ENCODE measurements at places on chromosomes 2 and 18.

- DNase-seq, result no peak
Measured at GRCh38 chr2:218432676-218433365, 13.9 kb downstream of the VIL1 start.

DNA sequence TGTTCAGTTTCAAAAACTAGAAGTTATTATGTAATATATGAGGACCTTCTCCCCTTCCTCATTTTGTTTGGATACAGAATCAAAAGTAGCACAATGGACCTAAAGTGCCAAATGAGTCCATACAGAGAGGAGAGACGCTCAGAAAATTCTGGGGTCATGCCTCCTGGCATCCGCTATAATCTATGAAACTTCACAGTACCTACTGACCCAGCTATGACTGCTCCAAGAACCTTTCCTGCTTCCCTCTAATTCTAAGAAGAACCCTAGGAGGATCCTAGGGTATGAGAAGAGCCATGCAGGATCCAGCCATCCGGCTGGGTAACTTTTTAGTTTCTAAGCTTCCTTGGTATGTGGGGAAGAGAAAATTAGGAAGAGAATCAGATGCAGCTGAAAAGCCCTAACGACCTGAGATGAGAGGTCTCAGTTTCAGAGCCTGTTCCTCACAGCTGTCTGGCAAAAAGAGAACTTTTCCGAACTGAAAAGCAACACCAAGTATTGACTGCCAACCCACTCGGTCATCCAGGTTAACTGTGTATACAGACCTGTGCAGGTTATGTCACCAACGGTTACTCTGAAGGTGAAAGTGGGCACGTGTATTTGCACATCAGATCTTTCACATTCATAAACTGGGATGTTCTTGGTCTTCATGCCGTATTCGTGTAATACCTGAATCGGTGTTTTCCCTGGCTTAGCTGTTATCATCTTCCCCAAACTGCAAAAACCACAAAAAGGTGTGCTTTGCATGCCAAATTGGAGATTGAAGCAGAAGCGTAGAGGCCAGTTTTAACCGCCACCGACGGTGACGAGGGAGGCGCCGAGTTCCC, 1.1 kb downstream of the PRKRA start:
- peak; percentile 9 for DNase-seq

DNA sequence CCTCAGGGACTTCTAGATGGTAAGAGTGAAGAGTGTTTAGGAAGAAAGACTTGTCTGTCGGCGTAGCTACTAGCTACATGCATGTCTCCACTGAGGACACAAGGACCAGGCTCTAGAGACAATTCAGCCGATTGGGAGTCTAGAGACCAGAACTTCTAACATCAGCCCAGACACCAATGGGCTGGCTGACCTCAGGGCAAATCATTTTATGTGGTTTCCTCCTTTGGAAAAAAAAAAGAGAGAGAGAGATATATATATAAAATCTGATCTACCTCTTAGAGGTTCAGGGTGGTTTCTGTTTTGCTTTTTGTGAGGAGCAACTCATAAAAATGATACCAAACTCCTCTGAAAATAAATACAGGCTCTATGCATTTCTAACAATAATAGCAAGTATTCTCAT, 212.8 kb downstream of the BCL2 start:
- DNase-seq, result no peak

GRCh38 chr18:45731716-45732115, 7.7 kb downstream of the SLC14A1 start:
- DNase-seq, result no peak

GRCh38 chr18:52499644-52500043, 159.6 kb downstream of the DCC start:
- DNase-seq, result no peak

DNA sequence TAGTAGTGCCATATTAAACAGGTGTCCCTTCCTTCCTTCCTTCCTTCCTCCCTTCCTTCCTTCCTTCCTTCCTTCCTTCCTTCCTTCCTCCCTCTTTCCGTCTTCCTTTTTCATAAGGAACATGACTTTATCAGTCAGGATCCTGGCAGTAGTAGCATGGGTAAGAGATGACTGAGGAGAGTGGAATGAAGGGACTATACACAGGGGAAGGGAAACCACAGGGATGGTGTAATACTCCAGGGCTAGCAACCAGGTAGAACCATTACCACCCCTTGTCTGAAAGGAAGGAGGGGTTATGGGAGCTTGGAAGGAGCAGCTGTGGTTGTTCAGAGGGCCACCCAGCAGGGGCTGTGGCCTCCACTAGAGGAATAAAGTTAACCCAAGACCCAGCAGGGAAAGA, 23.2 kb upstream of the KDM3A start:
- no peak for DNase-seq

DNA sequence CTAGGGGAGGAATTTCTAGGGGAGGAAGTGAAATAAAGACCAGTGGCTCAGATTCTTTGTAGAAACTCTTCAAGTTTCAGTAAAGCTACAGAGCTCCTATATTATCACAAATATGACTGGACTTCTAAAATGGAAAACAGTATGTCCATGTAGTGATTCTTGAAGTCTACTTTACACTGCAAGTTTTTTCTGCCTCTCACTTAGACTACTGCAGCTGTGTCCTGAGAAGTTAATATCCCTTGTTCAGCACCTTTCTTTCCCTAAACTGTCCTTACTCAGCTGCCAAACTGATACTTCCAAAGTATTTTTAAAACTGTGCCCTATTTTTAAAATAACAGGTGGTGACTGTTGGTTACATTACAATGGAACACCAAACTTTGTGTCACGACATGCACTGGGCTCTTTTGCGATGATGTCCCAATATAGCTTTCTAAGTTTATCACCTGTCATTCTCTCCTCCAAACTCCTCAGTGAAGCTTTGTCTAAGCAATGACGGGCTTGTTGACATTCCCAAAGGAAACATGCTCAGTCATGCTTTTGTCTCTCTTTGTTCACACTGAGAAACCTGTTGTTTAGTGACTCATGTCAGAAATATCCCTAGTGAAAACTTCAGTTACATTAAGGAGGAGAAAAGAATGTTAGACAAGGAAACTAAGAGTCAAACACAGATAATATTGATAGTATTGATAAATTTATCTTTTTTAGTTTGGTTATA, 341.1 kb downstream of the ARL6IP6 start:
- DNase-seq, result no peak

GRCh38 chr2:16285813-16286510, 345.6 kb downstream of the MYCN start:
- DNase-seq, result no peak

GRCh38 chr2:99776906-99777646, 287.3 kb upstream of the REV1 start:
- DNase-seq, result no peak

GRCh38 chr2:144890828-144891227, 370.9 kb upstream of the ZEB2 start:
- DNase-seq, result no peak

- no peak for DNase-seq
Measured at GRCh38 chr2:234880551-234881211, 71.1 kb upstream of the SH3BP4 start.

- DNase-seq, result no peak
Measured at GRCh38 chr2:111117598-111118480, 2.9 kb upstream of the BCL2L11 start.

DNA sequence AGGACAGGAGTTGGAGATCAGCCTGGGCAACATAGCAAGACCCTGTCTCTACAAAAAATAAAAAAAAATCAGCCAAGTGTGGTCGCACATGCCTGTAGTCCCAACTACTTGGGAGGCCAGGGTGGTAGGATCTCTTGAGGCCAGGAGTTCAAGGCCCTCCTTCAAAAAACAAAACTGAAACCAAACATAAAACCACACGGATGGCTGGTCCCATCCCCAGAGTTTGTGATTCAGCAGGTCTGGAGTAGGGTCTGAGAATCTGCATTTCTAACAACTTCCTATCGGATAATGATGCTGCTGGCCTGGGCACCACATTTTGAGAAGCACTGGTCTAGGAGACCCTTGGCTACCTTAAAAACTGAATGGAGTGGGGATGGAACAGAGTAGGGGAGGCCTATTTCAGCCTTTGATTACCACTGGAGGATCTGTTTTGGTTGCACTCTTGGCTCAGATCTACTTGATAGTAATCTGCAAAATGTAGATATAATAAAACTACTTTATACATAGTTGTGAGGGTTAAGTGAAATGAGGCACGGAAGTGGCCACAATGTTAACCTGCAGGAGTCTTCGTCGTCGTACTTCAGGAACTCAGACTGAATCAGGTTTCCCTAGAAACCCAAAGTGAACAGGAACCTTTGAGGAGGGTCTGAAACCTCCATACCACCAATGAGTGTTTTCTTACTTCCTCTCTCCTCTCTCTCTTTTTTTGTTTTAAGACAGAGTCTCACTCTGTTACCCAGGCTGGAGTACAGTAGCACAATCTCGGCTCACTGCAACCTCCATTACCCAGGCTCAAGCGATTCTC, 25.5 kb upstream of the NFE2L2 start:
- no peak for DNase-seq

DNA sequence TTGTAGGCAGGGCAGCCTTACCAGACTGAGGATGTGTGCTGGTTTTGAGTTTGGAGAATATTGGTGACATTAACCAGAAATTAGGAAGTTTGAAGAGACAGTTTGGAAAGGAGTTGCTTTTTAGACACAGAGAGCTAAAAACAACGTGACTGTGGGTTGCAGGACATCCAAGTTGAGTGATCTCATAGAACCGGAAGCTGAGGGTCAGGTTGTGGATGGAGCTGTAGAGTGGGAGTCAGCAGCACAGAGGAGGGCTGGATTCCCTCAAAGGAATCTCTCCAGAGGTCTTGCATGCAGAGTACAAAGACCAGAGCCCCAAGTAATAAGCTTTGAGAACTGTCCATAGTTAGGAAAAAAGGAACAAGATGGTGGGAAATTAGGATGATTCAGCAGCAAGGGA, 9.3 kb downstream of the MAPRE3 start:
- no peak for DNase-seq

GRCh38 chr2:102226612-102227391, 40.0 kb downstream of the IL1RL2 start:
- DNase-seq, result no peak

GRCh38 chr2:25044990-25045389, 3.1 kb downstream of the EFR3B start:
- no peak for DNase-seq

DNA sequence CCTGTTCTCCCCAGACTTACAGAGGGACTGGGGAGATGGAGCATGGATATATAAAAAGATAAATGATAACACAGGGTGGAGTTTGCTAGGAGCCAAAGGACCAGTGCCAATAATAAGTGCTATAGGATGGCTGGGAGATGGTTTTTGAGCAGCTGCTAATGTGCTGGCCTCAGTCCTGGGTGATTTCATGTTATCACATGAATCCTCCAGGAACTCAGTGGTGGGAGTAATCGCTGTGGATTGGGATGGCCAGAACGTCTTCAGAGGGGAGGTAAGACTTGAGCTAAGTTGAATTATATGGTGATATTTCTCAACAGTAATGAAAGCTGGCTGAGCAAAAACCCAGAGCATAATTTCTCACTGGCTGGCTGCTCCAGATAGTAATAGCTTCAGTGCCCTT, 441.4 kb downstream of the SLC4A3 start:
- DNase-seq, result no peak

- peak; percentile 75 for DNase-seq
Measured at GRCh38 chr2:2901384-2902345, 476.0 kb downstream of the EIPR1 start.

- no peak for DNase-seq
Measured at GRCh38 chr2:5668682-5669250, 23.4 kb upstream of the SOX11 start.

DNA sequence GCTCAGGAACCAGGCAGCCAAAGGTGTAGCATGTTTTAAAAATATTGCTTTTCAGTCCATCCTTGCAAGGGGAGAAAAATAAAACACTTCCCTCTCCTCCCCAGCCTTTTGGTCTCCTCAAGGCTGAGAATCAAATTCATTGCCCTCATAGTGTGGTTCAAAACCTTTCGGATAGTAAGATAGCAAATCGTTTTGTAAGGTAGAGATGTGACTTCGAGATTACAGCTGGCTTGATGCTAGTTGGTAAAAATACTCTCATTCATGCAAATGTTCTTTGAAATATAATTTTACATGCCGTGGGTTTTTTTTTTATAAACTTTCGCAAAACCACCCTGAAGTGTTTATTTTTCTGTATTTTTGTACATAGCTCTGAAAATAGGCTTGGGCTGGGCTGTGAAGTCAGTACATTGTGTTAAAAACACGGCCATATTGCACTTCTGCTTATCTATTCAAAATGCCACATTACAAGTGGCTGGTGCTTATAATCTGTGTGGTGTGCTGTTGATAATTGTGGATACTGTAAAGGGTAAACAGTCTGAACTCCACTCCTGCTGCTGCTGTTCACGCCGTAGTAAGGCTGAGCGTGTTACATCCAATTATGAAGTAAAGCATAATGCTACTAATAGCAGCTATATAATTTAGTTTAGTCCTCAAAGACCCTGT, 172.0 kb upstream of the SIX3 start:
- no peak for DNase-seq

GRCh38 chr2:208279236-208279635, 13.2 kb downstream of the PIKFYVE start:
- DNase-seq, result no peak

- no peak for DNase-seq
Measured at GRCh38 chr2:174518395-174518794, 31.6 kb upstream of the GPR155 start.

DNA sequence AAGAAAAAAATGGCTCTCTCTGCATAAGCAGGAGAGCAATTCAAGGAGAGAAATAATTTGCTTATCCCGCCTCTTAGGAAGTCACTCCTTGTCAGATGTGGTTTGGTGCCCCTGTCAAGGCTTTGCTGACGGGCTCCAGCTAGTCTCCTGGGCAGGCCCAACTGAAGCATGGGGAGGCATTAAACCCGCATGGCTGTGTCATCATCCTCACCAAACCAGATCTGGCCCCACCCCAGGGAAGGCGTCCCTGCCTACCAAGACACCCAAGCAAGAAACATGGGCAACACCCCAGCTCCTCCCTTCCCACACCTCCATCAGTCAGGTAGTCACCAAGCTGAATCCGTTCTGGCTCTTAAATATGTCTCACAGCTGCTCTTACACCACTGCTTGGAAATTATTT, 108.0 kb downstream of the SGPP2 start:
- DNase-seq, result no peak

GRCh38 chr18:53747210-53747609, 477.3 kb downstream of the MBD2 start:
- DNase-seq, result no peak
